ENCODE measurements at places on chromosomes 2 and 18.

- DNase-seq = no peak
Measured at GRCh38 chr2:45826460-45826859, 175.0 kb downstream of the PRKCE start.

GRCh38 chr2:71469403-71470398, 16.3 kb downstream of the DYSF start:
- DNase-seq = no peak

DNA sequence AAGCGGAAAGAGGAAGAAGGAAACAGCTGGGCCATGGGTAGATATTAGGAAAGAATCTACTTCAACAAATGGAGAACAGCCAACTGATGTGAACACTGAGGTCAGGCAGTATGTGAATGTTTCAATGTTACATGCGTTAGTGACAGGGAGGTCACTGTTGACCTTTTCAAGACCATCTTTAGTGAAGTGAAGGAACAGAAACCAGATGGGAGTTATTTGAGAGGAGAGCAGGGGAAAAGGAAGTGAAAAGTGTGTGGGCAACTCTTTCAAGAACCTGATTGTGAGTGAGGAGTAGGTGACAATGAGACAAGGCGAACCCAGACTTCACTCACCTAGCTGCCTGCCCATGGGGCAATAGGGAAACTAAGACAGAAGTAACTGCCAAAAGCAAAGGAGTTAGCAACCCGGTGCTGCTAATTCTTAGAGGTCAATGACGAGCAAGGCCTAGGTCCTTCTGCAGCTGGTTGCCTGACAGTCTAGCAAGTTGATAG, 67.0 kb downstream of the SP3 start:
- no peak for DNase-seq

DNA sequence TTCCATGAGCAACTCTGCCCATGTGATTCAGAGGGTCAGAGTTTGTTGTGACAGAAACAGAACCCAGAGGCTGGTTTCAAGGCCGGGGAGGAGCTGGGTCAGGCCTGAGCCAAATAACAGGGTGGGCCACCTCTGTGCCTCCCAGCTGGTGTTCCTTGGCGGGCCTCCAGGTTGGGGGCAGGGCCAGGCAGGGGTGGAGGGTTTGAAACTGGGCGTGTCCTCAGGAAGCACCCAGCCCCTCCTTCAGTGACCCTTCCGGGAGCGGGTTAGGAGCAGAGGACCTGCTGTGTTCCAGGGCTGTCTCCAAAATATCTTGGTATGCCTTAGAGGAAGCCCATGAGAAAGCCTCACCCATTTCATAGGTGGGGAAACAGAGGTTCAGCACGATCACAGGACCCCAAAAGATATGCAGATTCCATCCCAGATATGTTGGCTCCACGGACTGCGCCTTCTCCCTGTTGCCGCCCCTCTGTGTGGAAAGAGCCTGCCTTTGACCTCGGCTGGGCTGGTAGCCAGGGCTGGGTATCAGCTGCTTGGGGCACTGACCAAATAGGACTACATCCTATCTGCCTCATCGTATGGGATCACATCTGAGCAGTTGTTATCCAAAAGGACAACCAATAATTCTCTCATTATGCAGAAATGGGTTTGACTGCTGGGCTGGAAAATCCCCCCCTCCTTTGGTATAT, 74.8 kb upstream of the GLI2 start:
- DNase-seq = no peak

DNA sequence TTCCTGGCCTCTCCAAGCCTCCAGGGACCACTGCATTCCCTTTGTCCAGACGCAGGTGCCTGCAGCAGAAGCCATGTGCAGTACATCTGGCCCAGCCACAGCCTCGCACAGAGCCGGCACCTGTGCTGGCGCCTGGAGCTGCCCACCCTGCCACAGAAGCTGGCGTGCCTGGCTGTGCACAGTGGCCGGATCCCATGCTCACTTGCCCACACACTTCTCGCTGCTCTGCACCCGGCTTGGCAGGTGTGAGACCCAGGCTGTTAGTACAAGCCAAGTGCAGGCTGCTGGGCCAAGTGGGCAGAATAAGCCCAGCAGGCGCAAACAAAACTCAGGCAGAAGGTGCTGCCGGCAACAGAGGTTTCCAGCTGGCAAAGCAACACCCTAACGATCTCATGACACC, 124.5 kb upstream of the CCDC150 start:
- DNase-seq = no peak

DNA sequence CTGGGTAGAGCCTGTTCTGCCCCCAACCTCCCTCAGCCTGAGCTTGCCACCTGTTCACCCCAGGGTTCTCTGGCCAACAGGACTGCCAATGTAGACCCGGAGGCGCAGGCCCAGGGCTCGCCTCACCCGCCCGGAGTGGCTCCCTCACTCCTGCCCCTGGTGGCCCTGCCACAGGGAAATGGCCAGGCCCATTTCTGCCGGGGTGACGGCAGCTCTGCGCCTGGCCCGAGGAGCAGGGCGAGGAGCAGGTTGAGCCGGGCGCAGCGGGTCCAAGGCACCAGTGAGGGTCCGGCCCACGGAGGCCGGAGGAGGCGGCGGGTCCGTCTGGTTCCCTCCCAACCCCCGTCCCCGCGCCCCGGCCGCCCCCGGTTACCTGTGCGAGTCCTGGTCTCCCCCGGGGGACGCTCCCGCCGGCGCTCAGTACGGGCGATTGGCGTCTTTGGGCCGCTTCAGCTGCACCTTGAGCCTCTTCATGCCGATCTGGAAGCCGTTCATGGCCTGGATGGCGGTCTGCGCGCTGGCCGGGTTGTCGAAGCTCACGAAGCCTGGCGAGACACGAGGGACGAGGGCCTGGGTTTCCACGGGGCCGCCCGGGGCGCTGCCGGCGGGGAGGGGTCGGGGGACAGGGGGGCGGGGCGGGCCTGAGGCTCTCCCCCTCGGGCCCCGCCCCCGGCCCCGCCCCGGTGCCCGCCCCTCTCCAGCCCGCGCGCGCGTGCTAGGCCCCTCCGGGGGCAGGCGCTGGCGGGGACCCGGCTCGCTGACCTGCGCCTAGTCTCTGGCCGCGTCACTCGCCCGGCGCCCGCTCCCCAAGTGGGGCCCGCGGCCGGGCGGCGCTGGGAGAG, 312.0 kb downstream of the CELF4 start:
- no peak for DNase-seq

GRCh38 chr2:68845043-68845442, 26.2 kb downstream of the BMP10 start:
- no peak for DNase-seq

DNA sequence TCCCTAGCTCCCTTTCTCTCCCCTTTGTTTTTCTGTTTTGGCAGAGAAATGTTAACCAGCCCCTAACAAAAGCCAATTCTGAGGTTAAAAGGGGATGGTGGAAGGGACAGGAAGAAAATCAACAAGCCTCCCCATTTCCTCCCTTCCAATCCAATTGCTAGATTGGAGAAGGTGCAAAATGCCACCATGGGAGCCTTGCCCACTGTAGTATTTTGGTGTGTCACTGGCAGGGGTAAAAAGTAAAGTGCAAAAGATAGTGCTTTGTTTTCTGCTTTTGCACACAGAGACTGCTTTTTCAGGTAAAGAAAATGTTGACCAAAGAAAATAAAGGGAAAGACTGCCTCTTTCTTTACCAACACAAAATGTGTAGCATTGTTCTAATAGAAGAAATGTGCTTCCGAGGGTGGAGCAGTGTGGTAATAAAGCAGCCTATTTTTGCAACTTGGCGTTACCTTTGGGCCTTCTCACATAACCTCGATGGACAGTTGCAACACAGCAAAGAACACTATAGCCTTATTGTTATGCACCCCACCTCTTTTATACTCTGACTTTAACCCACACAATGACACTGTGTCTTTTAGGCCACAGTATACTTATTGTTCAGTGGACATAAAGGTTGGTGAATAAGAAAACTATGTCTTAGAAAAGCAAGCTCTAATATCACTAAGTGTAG, 861.8 kb downstream of the BCL11A start:
- DNase-seq = no peak

DNA sequence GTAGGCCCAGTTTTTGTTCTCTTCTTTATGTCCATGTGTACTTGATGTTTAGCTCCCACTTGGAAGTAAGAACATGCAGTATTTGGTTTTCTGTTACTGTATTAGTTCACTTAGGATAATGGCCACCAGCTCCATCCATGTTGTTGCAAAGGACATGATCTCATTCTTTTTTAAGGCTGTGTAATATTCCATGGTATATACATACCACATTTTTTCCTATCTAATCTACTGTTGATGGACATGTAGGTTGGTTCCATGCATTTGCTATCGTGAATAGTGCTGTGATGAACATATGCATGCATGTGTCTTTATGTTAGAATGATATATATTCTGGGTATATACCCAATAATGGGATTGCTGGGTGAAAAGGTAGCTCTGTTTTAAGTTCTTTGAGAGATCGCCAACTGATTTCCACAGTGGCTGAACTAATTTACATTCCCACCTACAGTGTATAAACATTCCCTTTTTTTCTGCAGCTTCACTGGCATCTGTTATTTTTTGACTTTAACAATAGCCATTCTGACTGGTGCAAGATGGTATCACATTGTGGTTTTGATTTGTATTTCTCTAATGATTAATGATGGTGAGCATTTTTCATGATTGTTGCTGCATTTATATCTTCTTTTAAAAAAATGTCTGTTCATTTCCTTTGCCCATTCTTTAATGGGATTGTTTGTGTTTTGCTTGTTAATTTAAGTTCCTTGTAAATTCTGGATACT, 22.9 kb downstream of the LTBP1 start:
- DNase-seq = no peak

DNA sequence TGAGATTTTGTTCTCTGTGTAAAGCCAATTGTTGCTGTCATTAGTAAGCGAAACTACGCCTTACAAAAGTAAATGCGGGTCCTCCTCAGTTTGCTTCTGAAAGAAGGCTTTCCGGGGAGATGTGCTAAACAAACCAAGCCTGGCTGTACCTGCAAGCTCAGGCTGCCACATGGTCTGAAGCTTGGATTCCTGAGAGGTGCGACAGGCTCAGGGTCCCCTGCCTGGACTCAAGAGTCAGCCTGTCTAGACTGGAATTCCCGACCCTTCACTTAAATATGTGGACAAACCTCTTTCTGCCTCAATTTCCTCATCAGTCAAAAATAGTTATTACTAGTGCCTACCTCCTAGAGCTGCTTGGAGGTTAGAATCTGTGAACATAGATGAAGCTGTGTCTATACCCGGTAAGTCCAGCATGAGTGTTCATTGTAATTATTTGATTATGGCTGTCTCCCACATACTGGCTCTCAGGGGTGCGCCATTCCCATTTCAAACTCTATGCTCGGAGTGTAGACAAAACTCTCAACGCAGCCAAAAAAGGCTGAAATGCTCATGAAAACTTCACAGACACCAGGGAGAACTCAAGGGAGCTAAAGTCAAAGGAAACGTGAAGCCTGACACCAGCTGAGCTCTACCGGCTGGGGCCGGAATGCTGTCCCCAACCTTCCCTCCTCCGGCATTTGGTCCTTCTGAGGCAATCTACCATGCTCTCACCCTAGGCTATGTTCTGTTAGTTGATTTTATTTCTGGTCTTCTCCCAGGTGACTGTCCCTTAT, 31.4 kb downstream of the SOWAHC start:
- no peak for DNase-seq

- DNase-seq = peak; percentile 71
Measured at GRCh38 chr2:222860740-222861410, at the start of gene ACSL3. ACSL3 (plus strand) TSS chr2:222861036; CDS start chr2:222908773, 47,737 bp downstream.

GRCh38 chr2:238855891-238856580, 8.2 kb downstream of the TWIST2 start:
- DNase-seq = no peak

- DNase-seq = no peak
Measured at GRCh38 chr2:96157649-96158553, 12.7 kb upstream of the DUSP2 start.

DNA sequence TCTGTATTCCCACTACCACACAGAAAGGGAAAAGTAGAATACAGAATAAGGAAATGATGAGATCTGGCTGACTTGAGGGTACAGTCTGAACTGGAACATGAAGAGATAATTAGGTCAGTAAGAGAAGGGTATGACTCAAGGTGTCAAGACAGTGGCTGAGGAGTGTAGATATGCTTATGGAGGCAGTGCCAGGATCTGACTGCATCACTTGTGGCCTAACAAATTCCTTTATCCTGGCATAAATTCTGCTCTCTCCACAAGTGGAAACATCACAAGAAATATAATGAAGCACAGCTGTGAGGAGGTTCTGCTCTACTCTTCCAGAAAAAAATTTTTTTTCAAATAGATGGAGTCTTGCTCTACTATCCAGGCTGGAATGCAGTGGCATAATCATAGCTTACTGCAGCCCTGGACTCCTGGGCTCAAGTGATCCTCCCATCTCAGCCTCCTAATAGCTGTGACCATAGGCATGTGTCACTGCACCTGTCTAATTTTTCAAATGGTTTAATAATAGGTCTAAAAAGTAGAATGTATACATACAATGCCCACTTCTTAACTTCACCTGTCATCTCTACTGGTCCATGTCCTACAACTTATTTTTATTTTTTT, 85.3 kb downstream of the C2orf74 start:
- DNase-seq = no peak

DNA sequence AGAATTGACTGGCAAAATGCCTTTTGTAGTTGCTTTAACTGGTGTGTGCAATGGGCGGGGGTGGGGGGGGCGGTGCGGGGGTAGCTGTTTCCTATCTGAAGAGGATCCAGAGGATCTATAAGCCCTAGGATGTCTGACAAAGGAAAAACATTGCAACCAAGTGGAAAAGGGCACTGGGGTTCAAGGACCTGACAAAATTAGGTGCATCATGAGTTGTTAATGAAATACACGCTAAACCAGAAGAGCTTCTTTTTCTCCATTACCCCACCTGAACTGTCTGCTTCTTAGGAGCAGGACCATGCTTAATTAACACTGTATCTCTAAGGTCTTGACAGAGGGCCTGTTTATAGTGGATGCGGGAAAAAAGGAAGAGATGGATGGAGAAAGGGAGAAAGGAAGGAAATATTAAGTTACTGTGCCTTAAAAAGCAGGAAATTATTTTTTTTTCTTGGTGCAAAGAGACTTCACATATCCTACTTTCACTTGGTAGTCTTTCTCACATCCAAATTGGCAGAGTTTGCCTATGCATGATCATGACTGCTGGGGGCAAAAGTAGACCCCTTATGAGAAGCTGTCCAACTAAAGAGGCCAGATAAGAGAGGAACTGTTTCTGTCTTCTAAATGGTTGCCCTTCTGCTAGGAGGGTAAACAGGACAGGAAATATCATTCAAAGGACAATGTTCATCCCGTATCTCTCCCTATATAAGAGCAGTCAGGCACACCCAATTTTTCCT, 4.6 kb downstream of the RND3 start:
- DNase-seq = no peak

DNA sequence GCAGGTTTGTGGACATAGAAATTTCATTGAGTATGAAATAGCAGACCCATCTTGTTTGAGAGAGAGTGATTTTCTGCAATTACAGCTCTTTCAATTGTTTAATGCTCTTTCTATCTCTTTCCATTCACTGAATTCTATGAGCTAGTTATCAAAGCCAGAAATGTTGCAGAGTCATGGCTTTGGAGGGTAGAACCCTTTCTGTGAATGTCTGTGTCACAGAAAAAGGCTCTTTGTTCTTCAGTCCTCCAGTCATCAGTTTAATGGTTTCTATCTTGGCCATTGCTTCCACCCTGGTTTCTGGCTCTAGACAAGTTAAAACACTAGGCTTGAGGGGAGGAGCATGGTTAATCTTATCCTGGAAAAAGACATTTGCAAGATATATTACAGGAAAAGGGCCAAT, 655.0 kb downstream of the STK39 start:
- no peak for DNase-seq
